ENCODE measurements at places on chromosomes 3 and 15. TPM values are rescaled to one million over a fixed set of nuclear protein-coding genes. Genes with fewer than 3 reads are reported as not detected.

GRCh38 chr3:56591262-56591661 lies 34.3 kb downstream of the CCDC66 start:
- H3K4me3 ChIP-seq = no peak overlapping the region
- H3K36me3 ChIP-seq = no peaks in the 10 kb centered on the region
- H3K4me1 ChIP-seq = no peaks in the 10 kb centered on the region
- no peak for DNase-seq
- no peak overlapping the region for H3K27ac ChIP-seq
- H3K27me3 ChIP-seq = no peaks in the 10 kb centered on the region

DNA sequence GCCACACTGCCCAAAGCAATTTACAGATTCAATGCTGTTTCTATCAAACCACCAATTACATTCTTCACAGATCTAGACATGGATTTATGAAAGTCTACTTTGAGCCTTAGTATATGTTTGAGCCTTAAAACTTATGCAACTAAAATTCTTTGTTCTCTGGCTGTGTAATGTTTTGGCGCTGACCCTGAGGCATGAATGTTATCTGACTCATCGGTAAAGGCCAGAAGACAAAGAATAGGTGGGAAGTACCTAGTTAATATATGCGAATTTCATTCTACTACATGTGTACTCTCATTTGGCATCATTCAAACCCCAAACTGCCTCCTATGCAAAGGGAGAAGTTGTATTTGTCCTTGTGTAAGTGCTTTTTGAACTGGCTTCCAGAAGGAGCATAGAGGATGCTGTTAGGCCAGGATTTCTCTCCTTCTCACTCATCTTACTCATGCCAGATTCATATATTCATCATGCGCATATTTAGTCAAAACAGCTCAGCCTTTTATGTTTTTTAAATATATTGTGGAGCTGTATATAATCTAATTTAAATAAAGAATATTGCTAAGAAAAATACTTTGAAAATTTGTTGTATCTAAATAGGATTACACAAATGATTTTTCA lies 204.2 kb downstream of the NFKBIZ start:
- no peak overlapping the region for H3K4me3 ChIP-seq
- H3K4me1 ChIP-seq = peaks cover 2% of the 10 kb centered on the region
- DNase-seq = no peak
- H3K27me3 ChIP-seq = no peaks in the 10 kb centered on the region
- H3K36me3 ChIP-seq = no peaks in the 10 kb centered on the region

DNA sequence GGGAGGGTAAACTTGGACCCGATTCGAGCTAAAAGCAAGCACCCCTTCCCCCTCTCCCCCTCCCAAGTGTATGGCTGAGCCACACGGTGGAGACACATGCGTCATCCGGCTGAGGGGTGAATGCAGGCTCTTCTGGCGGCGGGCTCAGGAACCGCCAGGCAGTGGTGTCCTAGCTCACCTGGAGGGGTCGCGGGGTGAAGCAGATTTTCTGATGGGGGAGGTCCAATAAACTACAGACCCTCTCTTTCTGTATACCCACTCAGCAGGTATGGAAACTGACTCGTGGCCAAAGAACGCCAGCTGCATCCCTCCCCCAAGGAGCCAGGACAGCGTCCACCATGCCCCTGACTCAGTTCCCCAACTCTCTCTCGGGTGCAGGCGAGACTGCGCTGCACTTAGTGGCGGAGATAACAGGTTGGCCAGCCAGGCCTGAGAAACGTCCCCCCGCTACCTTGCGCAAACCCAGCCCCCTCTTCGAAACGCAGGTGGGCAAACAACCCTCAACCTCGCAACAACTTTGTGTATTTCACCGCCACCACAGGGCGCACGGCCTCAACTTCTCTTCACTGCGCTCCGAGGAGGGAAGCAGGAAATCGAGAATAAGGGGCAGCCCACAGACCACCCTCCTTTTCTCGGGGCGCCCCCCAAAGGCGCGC lies 1.3 kb downstream of the MAGI1 start:
- peak overlapping the region; percentile 98 for H3K4me3 ChIP-seq
- no peaks in the 10 kb centered on the region for H3K4me1 ChIP-seq
- H3K36me3 ChIP-seq = no peaks in the 10 kb centered on the region

DNA sequence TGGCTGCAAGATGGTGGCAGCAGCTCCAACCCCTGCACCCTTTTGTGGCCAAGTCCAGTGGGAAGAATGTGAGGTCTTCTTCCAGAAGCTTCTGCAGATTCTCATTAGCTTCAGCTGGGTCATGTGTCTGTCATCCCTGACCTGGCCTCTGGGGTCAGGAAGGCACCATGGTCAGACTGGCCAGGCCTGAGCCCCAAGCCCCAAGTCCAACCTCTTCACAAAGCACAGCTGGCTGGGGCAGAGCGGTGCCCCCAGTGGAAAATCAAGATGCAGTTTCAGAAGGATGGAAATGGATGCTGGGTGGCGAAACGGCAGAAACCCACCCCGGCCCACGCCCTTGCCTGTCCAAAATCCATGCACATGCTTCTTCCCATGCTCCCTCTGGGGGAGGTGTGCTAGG lies 15.9 kb upstream of the GATA2 start:
- DNase-seq = no peak
- H3K4me3 ChIP-seq = no peak overlapping the region
- H3K4me1 ChIP-seq = no peaks in the 10 kb centered on the region
- no peaks in the 10 kb centered on the region for H3K27me3 ChIP-seq

- no peaks in the 10 kb centered on the region for H3K4me1 ChIP-seq
- H3K4me3 ChIP-seq = no peak overlapping the region
- no peak for DNase-seq
These were observed 21.3 kb downstream of the PLA2G4E start for GRCh38 chr15:41999290-42000285.

DNA sequence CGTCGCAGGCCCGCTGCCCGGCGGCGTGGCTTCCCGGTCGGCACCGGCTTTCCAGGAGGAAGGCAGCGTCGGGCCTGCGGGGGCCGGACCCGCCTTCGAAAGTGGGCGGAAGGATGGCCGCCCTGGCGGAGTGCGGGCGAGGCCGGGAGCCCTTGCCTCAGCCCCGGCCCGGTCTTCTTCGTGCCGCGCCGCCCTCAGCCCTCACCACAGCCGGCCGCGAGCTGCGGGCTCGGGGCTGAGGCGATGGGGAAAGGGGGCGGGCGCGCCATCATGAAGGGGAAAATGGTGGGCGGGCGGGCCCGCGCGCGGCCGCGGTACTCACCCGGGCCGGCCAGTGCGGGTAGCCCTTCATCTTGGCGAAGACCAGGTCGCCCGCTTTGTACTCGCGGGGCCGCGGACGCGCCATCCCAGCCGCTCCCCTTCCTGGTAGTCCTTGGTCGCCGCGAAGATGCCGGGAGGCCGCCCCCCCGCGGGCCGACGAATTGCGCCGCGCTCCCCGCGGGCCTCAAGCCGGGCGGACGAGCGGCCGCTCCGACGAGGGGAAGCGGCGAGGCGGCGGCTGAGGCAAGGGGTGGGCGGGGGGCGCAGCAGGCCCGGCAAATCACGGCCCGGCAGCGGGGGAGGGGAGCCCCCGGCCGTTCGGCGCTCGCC lies 489 bp downstream of the HDGFL3 start:
- no peak overlapping the region for H3K27ac ChIP-seq
- DNase-seq = peak; percentile 79
- H3K27me3 ChIP-seq = peaks cover 9% of the 10 kb centered on the region
- H3K4me1 ChIP-seq = peaks cover 19% of the 10 kb centered on the region
- H3K36me3 ChIP-seq = peaks cover 5% of the 10 kb centered on the region

DNA sequence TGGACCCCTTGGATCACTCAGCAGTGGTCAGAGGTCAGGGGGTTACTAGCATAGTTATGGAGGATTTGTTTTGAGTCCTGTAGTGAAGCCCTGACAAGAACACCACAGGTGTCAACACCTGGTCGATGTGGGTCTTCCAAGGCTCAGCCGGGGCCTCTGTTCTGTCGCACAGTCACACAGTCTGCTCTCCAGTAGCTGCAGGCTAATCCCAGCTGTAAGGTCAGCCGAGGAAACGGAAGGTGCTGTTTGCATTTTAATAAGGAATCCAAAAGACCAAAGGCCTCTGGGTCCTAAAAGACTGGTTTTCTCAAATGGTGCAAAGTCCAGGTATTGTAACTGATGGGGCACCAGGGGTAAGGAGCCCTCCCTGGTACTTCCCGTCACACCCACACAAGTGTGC lies 71.7 kb downstream of the RPLP1 start:
- H3K27ac ChIP-seq = no peak overlapping the region
- no peaks in the 10 kb centered on the region for H3K27me3 ChIP-seq
- H3K36me3 ChIP-seq = no peaks in the 10 kb centered on the region
- DNase-seq = no peak
- H3K4me3 ChIP-seq = no peak overlapping the region

GRCh38 chr3:175869404-175869803 lies 1010.3 kb downstream of the NAALADL2 start:
- H3K4me3 ChIP-seq = no peak overlapping the region
- no peaks in the 10 kb centered on the region for H3K27me3 ChIP-seq
- no peaks in the 10 kb centered on the region for H3K4me1 ChIP-seq
- no peak for DNase-seq

DNA sequence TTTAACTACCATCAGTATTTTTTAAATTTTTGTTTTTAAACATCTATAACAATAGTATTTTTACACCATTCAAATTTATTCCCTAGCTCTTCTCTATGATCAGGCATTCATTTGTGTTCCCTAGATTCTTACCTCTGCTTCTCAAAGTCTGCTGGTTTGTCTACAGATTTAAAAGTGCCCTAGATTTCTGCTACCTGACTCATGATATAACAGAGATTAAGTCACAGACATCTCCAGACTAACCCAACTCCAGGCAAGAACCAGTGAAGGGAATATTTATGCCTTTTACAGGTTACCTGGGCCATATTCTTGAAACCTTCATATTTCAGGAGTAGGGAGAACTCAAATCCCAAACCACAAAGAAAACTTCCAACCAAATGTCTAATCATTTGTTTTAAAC lies 38.8 kb downstream of the ADAM10 start:
- no peaks in the 10 kb centered on the region for H3K27me3 ChIP-seq
- H3K27ac ChIP-seq = no peak overlapping the region
- H3K36me3 ChIP-seq = no peaks in the 10 kb centered on the region
- DNase-seq = no peak
- H3K4me1 ChIP-seq = no peaks in the 10 kb centered on the region

GRCh38 chr15:81814882-81815455 lies 230.8 kb downstream of the MEX3B start:
- H3K4me1 ChIP-seq = no peaks in the 10 kb centered on the region
- H3K27me3 ChIP-seq = peaks cover 2% of the 10 kb centered on the region
- DNase-seq = no peak
- H3K27ac ChIP-seq = peak overlapping the region; percentile 57
- H3K4me3 ChIP-seq = no peak overlapping the region

DNA sequence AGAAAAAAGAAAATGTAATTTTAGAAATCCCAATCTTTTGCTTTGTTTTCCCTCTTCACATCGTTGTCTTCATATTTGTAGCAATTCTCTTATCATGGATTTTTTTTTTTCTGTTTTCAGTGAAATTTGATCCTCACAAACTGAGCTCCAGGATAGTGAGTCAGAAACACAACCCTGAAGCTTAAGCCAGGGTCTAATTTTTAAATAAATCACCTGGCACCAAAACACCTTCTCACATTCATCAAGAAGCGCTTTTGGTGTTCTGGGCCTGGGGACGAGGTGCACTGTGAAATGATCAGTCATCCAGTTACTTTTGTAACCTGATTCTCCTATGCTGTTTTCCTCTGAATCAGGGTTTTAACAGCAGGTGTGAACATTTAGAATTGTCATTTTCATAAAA lies 87.7 kb downstream of the REC114 start:
- H3K4me1 ChIP-seq = no peaks in the 10 kb centered on the region
- no peak overlapping the region for H3K27ac ChIP-seq
- no peaks in the 10 kb centered on the region for H3K27me3 ChIP-seq
- no peak overlapping the region for H3K4me3 ChIP-seq

DNA sequence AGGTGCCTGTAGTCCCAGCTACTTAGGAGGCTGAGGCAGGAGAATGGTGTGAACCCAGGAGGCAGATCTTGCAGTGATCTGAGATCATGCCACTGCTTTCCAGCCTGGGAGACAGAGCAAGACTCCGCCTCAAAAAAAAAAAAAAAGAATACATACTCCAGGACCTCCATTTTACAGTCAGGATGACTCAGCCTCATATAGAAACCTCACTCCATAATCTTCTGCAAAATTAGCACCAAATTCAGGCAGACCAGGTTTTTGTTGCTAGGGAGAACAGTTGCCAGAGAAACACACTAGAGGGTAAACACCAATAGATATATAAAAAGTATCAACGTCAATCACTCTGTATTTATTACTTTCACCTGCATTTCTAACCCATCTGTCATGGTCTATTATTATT lies 28.3 kb upstream of the AP3B2 start:
- no peaks in the 10 kb centered on the region for H3K4me1 ChIP-seq
- H3K27ac ChIP-seq = no peak overlapping the region
- H3K27me3 ChIP-seq = no peaks in the 10 kb centered on the region
- no peak for DNase-seq
- H3K4me3 ChIP-seq = no peak overlapping the region
- H3K36me3 ChIP-seq = peaks cover 5% of the 10 kb centered on the region

GRCh38 chr3:17808994-17809393 lies 66.6 kb upstream of the TBC1D5 start:
- no peak overlapping the region for H3K27ac ChIP-seq
- no peaks in the 10 kb centered on the region for H3K4me1 ChIP-seq
- H3K27me3 ChIP-seq = peaks cover 1% of the 10 kb centered on the region
- H3K4me3 ChIP-seq = no peak overlapping the region
- no peaks in the 10 kb centered on the region for H3K36me3 ChIP-seq

- H3K36me3 ChIP-seq = no peaks in the 10 kb centered on the region
- no peak for DNase-seq
- peaks cover 7% of the 10 kb centered on the region for H3K4me1 ChIP-seq
- no peak overlapping the region for H3K4me3 ChIP-seq
- peaks cover 6% of the 10 kb centered on the region for H3K27me3 ChIP-seq
These were observed 4.4 kb upstream of the PTPN23 start for GRCh38 chr3:47376393-47376792.

DNA sequence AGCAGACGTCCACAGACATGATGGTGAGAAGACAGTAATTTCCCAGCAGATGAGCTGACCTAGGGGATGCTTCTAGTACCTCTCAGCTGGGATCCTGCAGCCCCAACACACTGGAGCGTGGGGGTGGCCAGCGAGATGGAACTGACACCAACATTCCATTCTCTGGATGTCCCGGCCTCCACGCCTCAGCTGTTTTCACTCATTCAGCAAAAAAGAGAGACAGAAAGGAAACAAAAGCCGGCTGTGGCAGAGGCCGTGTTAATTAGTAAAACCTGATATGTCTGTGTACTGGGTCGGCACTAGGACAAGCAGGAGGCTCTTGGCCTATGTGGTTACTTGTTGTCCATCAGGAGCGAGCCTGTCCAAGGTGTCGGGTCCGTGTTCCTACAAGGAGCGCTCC lies 82.6 kb upstream of the MYZAP start:
- no peak overlapping the region for H3K4me3 ChIP-seq
- H3K27me3 ChIP-seq = no peaks in the 10 kb centered on the region
- peaks cover 7% of the 10 kb centered on the region for H3K4me1 ChIP-seq
- DNase-seq = no peak
- no peaks in the 10 kb centered on the region for H3K36me3 ChIP-seq

GRCh38 chr3:187705164-187705563 lies 2.8 kb upstream of the RTP2 start:
- H3K27ac ChIP-seq = no peak overlapping the region
- peaks cover 2% of the 10 kb centered on the region for H3K27me3 ChIP-seq
- no peaks in the 10 kb centered on the region for H3K4me1 ChIP-seq
- no peak for DNase-seq
- no peaks in the 10 kb centered on the region for H3K36me3 ChIP-seq

TEX9 gene
- total RNA-seq = 6.1 TPM

SEMA6D gene
- total RNA-seq = 255 TPM

EBLN2 gene
- 5.7 TPM for total RNA-seq

KIF15 gene
- 5.8 TPM for total RNA-seq

SAMD7 gene
- not detected for total RNA-seq

All from glutamatergic neuron (in vitro differentiated cells).